Neural progenitor cell (in vitro differentiated cells): ENCODE measurements at places on chromosomes 2 and 18. TPM values are rescaled to one million over a fixed set of nuclear protein-coding genes. Genes with fewer than 3 reads are reported as not detected.
A peak's percentile ranks its signal among the peaks of the same experiment; 100 is the strongest.

GRCh38 chr2:84033347-84033974 is 425.6 kb downstream of the SUCLG1 start:
- no peaks in the 10 kb centered on the region for H3K4me1 ChIP-seq
- no peaks in the 10 kb centered on the region for H3K36me3 ChIP-seq
- no peak overlapping the region for H3K4me3 ChIP-seq
- no peak overlapping the region for H3K27ac ChIP-seq
- DNase-seq: no peak

DNA sequence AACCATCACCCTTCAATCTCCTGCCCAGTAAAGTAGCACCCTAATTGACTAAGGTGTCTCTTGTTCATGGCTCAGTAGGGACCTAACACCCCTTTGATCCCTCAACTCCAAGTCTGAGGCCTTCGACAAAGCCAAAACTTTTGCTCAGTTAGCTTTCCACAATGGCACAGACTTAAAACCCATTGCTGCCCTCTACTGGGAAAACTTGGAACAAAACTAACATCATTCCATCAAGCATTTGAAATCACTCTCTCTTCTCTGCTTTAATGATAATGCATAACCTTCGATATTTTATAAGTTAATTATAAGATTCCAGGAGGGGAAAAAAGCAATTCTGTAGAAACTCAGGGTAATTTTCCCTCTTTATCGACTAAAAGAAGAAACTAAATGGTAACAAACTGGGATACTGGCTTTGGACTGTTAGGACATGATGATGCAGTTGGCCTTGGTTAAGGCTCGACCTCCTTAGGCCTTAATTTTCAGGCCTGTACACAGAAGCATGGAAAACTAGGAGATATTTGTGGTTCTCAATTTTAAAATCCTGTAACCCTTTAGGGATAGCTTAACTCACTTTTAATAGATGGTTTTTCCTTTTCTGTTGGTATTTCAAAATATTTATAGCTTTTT is 127.8 kb downstream of the STK39 start:
- peaks cover 16% of the 10 kb centered on the region for H3K4me1 ChIP-seq
- H3K36me3 ChIP-seq: no peaks in the 10 kb centered on the region
- H3K27ac ChIP-seq: no peak overlapping the region
- peak; percentile 74 for DNase-seq

- DNase-seq: no peak
- H3K36me3 ChIP-seq: no peaks in the 10 kb centered on the region
- no peak overlapping the region for H3K4me3 ChIP-seq
- H3K4me1 ChIP-seq: no peaks in the 10 kb centered on the region
These were observed 810.1 kb upstream of the ZEB2 start for GRCh38 chr2:145329971-145330370.

GRCh38 chr2:158735822-158736580 is 59.1 kb upstream of the DAPL1 start:
- H3K27me3 ChIP-seq: peaks cover under 1% of the 10 kb centered on the region
- H3K27ac ChIP-seq: no peak overlapping the region
- H3K4me3 ChIP-seq: no peak overlapping the region
- no peak for DNase-seq
- no peaks in the 10 kb centered on the region for H3K4me1 ChIP-seq

DNA sequence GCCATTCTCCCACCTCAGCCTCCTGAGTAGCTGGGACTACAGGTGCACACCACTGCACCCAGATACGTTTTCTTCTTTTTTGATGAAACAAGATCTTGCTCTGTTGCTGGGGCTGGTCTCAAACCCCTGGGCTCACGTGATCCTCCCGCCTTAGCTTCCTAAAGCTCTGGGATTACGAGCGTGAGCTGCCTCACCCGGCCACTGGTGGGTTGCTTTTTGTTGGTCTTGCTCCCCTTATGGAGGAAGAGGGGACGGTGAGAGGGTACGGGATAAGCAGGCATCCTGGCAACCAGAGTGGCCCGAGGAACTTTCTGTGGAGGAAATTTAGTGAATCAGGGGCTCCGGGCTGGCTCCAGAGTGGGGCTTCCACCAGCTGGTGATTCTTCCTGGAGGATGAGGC is 222.3 kb downstream of the HDAC4 start:
- H3K27me3 ChIP-seq: no peaks in the 10 kb centered on the region
- no peak for DNase-seq
- H3K4me1 ChIP-seq: peaks cover 8% of the 10 kb centered on the region
- H3K4me3 ChIP-seq: no peak overlapping the region

- H3K27me3 ChIP-seq: no peaks in the 10 kb centered on the region
- H3K4me3 ChIP-seq: no peak overlapping the region
- peaks cover 14% of the 10 kb centered on the region for H3K4me1 ChIP-seq
These were observed 852.8 kb upstream of the ACVR2A start for GRCh38 chr2:146992057-146992456.

DNA sequence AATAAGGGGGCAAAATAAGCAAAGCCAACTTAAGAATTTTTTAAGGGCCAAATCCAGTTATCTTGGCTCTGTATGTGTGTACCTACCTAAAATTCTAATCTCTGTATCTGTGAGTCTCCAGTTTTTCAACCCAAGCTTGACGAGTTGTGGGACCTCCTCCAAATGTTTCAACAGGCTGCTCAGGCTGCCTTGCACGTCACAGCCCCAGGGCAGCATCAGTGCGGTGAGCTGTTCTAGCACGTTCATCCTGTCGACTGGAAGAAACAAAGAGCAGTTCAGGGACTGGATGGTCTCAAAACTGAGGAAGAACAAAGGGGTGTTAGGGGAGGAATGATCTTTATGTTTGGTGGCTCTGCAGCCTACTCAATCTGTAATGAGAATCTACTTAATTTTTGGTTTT is 29.4 kb downstream of the NLRC4 start:
- no peak overlapping the region for H3K4me3 ChIP-seq
- no peaks in the 10 kb centered on the region for H3K36me3 ChIP-seq
- H3K27me3 ChIP-seq: no peaks in the 10 kb centered on the region

DNA sequence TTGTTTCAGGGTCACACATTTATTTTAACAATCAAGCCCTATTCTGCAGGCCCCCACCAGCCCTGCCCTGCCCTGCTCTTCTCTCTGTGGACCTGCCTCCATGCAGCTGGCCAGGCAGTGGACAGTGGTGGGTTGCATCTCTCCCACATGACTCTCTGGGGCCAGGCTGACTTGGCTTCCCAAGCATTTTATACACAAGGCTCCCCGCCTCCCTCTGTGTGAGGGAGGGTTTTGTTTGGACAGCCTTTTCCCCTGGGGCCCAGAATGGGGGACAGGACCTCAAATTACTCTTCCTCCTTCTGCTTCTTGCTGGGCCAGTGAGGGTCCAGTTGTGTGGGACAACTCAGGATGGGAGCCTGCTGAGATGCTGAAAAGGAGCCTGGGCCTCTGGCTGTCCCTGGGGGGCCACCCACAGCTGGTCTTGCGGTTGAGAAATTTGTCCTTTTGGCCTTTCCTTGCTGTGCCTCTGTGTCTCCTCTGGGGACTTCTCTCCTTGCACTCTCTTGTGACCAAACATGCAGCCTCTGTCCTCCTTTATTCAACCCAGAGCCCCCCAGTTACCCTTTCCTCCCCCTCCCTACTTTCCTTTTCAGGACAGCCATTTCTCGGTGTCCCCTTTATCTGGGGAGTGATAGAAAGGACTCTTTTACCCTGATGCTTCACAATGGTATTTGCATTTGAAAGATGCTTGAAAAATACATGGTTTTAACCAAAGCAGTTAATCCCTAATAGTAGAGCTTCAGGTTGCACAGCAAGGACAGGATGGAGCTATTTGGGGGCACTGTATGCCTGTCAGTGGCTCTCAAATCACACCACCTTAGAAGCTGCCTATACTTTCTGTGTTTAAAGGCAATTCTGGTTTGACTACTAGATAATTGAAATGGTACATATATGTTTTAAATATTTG is 151.1 kb downstream of the FHOD3 start:
- H3K27ac ChIP-seq: peak overlapping the region; percentile 92
- DNase-seq: peak; percentile 78
- no peaks in the 10 kb centered on the region for H3K36me3 ChIP-seq
- H3K4me3 ChIP-seq: peak overlapping the region; percentile 2
- peaks cover 94% of the 10 kb centered on the region for H3K4me1 ChIP-seq

DNA sequence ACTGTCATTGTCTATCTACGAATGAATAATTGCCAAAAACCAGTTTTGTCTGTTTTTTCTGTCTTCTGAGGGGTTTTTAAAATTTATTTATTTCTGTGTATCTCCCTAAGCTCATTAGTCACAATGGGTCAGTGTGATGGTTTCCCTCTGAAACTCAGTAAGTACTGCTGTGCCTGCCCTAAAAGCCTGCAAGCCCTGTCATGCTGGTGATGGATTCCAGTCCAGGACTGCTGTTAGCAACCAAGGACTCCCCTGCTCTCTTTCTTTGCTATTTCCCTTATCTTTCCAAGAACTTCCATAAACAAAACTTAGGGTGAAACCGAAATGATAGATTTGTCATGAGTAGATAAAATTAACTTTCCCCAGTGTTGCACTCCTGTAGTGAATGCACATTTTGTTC is 11.8 kb upstream of the DSG2 start:
- no peak overlapping the region for H3K4me3 ChIP-seq
- no peak overlapping the region for H3K27ac ChIP-seq
- DNase-seq: no peak
- no peaks in the 10 kb centered on the region for H3K36me3 ChIP-seq
- no peaks in the 10 kb centered on the region for H3K4me1 ChIP-seq

- H3K27me3 ChIP-seq: no peaks in the 10 kb centered on the region
- H3K27ac ChIP-seq: no peak overlapping the region
- peaks cover 7% of the 10 kb centered on the region for H3K4me1 ChIP-seq
These were observed 198.3 kb downstream of the LDLRAD4 start for GRCh38 chr18:13416848-13417247.

GRCh38 chr2:54604871-54605270 is 118.6 kb upstream of the EML6 start:
- DNase-seq: peak; percentile 18
- no peaks in the 10 kb centered on the region for H3K36me3 ChIP-seq

GRCh38 chr2:13604951-13605661 is 888.4 kb downstream of the TRIB2 start:
- H3K36me3 ChIP-seq: no peaks in the 10 kb centered on the region
- no peaks in the 10 kb centered on the region for H3K4me1 ChIP-seq
- no peak for DNase-seq
- H3K27me3 ChIP-seq: no peaks in the 10 kb centered on the region

Gene RNU2-63P
- not detected in 2 replicates for total RNA-seq

Gene HOXD1
- not detected in 2 replicates for total RNA-seq

Gene TTC32
- total RNA-seq: 21.3 and 27.9 TPM in 2 replicates

Gene CNDP1
- not detected in 2 replicates for total RNA-seq

Gene LBX2
- total RNA-seq: 0.12 TPM in 1 of 2 replicates, not detected in the other

Gene IL18RAP
- not detected in 2 replicates for total RNA-seq
